ENCODE measurements at places on chromosomes 16 and 17.
A peak's percentile ranks its signal among the peaks of the same experiment; 100 is the strongest.

DNA sequence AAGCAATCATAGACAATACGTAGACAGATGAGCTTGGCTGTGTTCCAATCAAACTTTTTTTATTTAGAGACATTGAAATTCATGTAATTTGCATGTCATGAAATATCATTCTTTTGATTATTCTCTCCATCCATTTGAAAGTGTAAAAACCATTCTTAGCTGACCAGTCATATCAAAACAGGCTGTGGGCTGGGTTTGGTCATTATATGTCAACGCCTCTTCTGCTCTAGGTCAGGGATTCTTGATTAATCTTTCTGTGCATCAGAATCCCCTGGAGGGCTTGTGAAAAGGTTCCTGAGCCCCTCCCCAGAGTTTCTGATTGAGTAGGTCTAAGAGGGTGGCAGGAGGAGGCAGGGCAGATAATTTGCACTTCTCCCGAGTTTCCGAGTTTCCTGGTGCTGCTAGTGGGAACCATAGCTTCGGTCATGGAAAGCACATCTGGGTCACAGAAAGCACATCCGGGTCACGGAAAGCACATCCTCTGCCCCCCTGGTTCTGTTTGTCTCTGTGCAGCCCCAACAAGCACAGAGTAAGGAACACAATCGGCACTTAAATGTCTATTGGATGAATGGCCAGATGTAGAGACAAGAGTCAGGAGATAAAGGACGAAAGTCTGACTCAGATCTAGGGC is 16.4 kb downstream of the PIMREG start:
- DNase-seq = no peak

GRCh38 chr17:9839433-9839832 is 13.7 kb downstream of the GLP2R start:
- no peak for DNase-seq

DNA sequence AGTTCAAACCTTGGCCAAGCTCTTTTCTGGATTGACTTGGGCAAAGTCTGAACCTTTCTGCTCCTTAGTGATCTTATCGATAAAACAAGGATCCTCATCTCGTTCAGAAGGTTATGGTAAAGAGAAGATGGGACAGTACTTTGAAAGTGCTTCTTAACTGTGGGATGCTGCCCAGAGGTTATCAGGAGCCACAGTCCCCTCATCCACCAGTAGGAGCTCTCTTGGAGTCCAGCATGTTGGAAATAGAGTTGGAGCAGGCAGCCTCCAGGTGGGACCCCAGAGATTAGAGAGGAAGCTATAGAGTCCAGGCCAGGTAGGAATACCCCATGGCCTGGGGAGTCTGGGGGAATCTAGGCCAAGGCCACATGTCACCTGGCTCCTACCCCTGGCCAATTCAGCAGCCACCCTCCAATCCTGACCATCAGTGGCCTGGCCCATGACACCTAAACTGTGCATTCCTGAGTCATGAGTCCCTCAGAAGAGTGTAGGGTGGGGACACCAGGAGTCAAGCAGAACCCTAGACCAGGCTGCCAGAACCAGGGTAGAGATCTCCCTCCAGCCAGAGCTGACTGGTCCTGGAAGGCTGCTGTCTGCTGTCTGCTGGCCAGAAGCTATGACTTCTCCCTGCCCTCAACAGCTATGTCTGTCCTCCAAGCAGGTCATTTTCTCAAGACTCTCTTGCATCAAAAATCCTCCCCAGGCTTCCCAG is 144.3 kb downstream of the AIPL1 start:
- no peak for DNase-seq

DNA sequence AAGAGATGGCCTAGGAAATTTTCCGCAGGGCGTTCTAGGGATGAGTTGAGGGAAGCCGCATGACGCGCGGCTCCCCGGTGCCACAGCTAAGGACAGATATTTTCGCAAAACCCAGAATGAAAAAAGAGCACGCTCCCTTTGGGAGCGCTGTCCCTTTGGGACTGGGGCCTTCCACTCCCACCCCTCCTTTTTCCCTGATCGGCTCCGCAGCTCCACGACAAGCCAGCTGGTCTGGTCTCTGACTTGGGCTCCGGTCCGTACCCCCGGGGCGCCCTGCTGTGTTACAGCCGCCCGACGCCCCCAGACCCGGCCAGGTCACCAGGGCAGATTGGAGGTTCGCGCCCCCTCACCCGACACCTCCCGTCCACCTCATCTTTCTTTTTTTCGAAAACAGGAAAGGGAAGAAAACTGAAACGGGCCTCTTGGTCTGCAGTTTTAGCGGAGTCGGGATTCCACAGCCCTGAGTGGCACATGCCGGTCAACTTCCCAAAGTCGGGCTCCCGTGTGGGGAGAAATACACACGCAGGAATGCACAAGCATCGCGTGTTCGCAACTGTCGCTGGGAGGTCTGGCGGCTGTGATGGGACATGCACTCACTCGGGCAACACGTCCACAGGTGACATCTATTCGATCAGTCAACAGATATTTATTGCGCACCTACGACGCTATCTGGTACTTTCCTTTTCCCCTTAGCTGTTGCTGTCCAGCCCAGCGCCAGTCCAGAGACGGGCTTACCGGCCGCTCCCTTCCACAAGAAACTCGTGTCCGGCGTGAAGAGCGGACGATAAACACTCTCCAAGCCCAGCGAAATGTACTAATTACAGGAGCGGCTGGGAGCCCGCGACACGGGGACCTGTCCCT is 3.9 kb upstream of the SOX9 start:
- no peak for DNase-seq

DNA sequence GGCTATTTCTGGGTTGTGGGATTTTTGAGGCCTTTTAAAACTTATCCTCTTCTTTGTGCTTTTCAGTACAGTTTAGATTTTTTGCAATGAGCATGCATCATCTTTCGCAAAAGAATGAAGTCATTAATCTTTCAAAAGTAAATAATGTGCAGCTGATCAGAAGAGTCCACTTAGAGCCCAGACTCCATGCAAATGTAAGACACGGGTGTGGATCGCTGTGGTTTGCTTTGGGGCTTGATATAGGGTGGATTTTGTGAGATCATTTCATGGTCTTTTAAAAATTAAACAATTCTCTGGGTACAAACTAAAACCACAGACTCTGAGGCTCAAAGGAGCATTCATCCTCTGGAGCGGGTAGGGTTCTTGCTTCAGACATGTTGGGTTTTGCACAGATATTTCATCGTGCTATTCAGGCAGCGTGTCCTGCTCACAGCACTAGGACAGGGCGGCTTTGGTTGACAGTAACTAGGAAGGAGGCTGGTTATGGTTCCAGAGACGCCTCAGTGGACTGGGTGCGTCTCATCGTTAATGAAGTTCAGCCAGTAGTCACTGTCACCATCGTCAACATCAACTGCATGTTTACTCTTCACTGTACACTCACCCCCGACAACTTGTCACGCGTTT is 129.4 kb upstream of the PLCG2 start:
- DNase-seq = no peak

GRCh38 chr16:11871193-11871592 is 19.9 kb upstream of the RSL1D1 start:
- no peak for DNase-seq

- no peak for DNase-seq
These were observed 522 bp upstream of the VEZF1 start for GRCh38 chr17:57988301-57989250.

DNA sequence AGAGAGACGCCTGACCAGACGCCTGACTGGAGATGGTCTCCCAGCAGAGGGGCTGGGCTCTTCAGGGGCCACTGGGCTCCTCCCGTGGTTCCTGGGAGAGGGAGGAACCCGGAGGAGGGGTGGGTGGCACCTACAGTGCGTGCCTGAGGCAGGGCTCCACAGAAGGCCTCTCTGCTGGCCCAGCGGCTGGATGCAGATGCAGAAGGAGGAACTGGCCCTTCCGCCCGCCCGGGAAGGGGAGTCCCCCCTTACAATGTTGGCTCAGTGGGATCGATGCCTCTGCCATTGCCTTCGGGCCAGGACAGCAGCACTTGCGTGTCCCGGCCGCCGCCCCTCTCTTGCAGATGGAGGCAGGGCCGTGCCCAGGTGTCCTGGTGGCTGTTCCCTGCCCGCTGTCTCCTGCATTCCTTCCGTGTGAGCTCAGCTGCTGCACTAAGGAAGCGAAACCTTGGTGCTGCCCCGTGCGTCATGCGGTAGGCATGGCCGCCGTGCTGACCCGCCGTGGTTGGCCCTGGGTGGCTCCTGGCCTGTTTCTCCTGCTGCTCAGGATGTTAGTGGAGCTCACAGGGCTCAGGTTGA is 15.1 kb downstream of the BAIAP2 start:
- DNase-seq = no peak

- no peak for DNase-seq
These were observed 44.0 kb upstream of the PABPN1L start for GRCh38 chr16:88910284-88911135.

DNA sequence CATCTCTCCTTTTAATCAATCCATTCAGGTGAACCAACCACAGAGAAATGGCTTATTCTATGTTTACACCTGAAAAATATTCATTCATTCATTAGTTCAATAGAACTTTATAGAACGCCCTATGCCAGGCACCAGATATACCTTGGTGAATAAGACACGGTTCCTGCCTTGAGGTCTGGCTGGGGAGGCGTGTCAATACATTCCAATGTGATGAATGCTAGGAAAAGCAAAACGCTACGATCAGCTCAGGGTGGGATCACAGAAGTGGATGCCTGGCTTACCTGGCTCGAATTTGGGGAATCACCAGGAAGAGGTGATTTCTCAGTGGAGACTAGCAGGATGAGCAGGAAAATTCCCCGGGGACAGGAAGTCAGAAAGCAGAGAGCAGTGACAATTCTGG is 17.5 kb upstream of the WFIKKN2 start:
- no peak for DNase-seq

DNA sequence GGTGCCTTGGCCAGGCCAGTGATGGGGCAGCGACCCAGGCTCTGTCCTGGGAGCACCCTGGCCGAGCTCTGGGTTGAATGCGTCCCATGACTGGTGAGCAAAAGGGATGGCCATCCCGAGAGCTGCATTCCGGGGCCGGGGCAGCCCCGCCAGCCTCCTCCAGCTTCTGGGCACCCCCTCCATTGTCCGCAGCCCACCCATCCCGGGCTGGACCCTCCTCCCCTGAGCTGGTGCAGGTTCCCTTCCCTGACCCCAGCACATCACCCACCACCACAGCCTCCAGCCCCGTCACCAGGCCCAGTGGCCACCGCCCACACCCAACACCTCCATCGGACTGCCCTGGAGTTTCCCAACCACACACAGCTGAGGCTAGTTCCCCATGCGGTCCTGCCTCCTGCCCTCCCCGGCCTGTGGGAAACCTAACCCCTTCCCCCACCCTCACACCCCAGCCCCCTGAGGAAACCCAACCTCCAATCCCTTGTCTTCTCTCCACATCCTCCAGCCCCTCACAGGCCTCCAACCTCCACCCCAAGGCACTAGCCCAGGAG is 16.2 kb upstream of the PVALEF start:
- no peak for DNase-seq

- peak; percentile 23 for DNase-seq
These were observed 507 bp downstream of the FHOD1 start for GRCh38 chr16:67246756-67247191.

GRCh38 chr16:74562117-74562516 is 44.8 kb downstream of the GLG1 start:
- DNase-seq = no peak

- DNase-seq = no peak
These were observed 30.2 kb upstream of the EMP2 start for GRCh38 chr16:10610499-10611184.

- no peak for DNase-seq
These were observed 243.2 kb upstream of the MON1B start for GRCh38 chr16:76947749-76948148.

- DNase-seq = no peak
These were observed 8.6 kb downstream of the TBC1D26 start for GRCh38 chr17:15740570-15741120.

- no peak for DNase-seq
These were observed 37.7 kb downstream of the XYLT1 start for GRCh38 chr16:17432901-17433576.

- no peak for DNase-seq
These were observed 229.2 kb downstream of the STX8 start for GRCh38 chr17:9346296-9346926.

GRCh38 chr17:74953134-74953687 is 17.5 kb downstream of the OTOP3 start:
- DNase-seq = no peak

DNA sequence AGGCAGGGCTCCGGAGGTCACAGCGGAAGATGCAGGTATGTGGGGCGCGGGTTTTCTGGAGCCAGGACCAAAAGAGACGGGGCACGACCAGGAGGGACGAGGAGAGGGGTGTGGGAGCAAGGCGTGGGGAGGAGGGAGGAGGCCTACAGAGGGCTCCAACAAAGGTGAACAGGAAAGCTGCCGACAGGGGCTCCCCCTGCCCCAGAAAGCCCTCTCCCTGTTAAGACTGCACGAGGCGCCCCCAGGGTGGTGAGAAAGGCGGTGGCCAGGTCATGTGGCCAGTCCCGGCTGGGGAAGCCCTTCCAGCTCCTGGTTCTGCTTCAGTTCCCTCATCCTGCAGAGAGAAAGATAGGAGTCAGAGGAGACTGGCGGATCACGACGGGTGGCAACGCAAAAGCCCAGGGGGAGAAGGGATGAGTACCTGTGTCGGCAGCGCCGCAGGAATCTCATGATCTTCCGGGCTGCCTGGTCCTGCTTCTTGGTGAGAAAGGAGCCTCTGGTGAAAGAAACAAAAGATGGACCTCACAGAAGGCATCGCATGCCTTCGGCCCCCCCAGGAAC is 949 bp upstream of the SPAG7 start:
- DNase-seq = peak; percentile 33

- DNase-seq = no peak
These were observed 118.4 kb upstream of the IRX5 start for GRCh38 chr16:54812229-54812628.

DNA sequence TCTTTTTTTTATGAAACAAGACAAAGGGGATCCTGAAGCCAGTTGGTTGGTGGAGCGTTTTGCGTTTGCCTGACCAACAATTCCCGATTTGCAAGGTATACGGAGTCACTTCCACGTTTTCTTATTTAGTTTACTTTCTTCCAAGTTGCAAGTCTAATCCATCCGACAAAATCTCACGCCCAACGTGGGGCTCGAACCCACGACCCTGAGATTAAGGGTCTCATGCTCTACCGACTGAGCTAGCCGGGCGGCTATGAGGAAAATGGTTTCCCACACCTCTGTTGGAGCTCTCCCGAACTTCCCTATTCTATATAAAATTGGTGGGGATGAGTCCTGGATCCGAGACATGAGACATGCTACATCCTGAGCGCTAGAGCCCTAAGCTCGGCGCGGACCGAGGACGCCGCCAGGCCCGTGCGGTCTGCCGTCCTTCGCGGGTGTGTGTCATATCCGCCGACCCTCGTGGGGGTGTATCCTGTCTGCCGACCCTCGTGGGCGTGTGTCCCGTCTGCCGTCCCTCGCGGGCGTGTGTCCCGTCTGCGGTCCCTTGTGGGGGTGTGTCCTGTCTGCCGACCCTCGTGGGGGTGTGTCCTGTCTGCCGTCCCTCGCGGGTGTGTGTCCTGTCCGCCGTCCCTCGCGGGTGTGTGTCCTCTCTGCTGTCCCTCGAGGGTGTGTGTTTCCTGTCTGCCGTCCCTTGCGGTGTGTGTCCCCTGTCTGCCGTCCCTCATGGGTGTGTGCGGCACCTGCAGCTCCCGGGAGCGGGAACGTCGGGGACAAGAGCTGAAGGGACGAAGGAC is 22.6 kb downstream of the ZNF213 start:
- DNase-seq = no peak

GRCh38 chr16:2388139-2388874 is 40.9 kb upstream of the CCNF start:
- no peak for DNase-seq
